ENCODE measurements at places on chromosomes 11 and 22. TPM values are rescaled to one million over a fixed set of nuclear protein-coding genes. Genes with fewer than 3 reads are reported as not detected.
A peak's percentile ranks its signal among the peaks of the same experiment; 100 is the strongest.

OR5A1 gene
- not detected for total RNA-seq

DNA sequence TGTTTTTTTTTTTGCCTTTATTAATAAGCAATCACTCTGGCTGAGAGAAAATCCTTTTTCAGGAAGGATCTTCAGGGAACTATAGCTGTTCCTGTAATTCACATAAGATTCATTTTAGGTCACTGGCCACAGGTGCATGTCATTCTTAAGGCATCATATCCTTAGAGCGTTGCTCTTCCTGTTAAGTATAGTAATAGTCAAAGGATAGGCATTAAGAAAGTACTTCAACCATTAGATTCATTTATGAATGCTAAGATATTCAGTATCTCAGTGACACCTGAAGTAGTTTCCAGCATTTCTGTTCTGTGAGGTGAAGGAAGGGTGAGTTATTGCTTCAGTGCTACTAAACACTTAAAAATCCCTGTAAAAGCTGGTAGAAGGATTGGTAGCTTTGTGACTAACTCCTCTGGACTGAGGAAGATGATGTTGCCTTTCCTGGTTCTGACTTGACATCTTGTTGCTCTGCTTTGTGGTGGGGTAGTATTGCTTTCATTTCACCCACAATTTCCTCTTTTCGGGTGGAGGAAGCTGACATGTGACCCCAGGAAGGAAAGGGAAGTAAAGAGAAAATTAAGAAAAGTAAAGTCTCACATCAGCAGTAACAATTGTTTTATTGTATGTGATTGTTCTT is 34.7 kb downstream of the RNF169 start:
- no peak overlapping the region for H3K4me3 ChIP-seq
- H3K36me3 ChIP-seq = no peaks in the 10 kb centered on the region
- DNase-seq = no peak
- no peaks in the 10 kb centered on the region for H3K27me3 ChIP-seq
- H3K27ac ChIP-seq = no peak overlapping the region
- H3K4me1 ChIP-seq = no peaks in the 10 kb centered on the region

DNA sequence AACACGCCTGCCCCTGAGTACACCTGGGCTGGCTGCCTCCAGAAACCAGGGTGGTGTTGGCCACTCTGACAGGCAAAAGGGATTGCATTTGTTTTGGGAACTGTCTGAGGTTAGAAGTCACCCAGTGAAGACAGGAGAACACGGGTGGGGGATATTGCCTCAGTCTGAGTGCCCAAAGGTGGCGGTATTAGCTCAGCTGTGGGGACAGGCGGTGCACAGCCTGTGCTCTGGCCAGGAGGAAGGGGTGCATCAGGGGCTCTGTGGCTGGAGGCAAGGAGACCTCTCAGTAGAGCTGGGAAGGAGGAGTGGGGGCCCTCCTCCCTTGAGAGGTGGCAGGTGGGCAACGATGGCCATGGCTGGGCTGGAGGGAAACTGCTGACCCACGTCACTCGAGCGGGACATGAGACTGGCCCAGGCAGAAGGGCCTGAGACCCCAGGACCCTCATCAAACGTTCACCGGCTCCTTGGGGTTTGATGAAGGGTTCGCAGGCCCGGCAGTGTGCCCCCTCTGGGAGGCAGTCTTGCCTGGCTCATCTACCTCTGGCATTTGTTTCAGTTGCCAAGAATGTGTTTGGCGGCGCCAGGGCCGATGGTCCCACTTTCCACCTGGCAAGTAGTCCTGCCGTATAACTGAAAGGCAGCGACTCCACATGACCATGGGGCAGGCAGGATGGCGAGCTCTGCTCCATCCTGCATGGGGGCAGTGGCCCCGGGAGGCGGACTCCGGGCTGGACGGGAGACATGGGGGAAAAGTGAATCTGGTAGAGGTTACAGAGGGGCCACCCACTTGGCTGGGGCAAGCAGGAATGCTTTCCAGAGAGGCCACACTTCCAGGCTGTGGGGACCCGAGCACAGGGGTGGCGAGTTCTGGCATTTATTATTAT is 52.8 kb upstream of the SMIM38 start:
- no peaks in the 10 kb centered on the region for H3K27me3 ChIP-seq

GRCh38 chr11:124310721-124311120 is 3.0 kb downstream of the OR8D1 start:
- H3K27ac ChIP-seq = no peak overlapping the region
- H3K4me1 ChIP-seq = no peaks in the 10 kb centered on the region
- H3K27me3 ChIP-seq = no peaks in the 10 kb centered on the region
- no peak for DNase-seq

GRCh38 chr11:119970555-119971304 is 167.2 kb downstream of the TRIM29 start:
- no peak overlapping the region for H3K4me3 ChIP-seq
- DNase-seq = no peak
- no peaks in the 10 kb centered on the region for H3K27me3 ChIP-seq
- H3K36me3 ChIP-seq = no peaks in the 10 kb centered on the region

GRCh38 chr11:2218031-2218633 is 46.5 kb upstream of the TH start:
- H3K36me3 ChIP-seq = no peaks in the 10 kb centered on the region
- H3K27me3 ChIP-seq = no peaks in the 10 kb centered on the region
- no peak overlapping the region for H3K4me3 ChIP-seq
- no peak overlapping the region for H3K27ac ChIP-seq

DNA sequence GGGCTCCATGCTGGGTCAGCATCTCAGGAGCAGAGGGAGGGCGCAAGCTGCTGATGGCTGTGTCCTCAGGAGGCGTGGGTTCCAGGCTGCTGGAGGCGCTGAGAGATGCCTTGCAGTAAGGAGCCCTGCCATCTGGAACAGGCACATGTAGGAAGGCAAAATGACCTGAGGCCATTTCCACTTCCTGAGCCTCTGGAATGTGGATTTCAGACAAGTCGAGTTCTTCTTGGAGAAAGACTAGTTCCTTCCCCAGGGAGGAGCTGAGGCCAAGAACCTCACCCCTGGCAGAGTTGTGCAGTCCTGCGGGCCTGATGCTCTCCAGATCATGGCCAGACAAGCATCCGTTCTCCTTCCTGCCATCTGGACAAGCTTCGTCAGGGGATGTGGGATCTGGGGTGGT is 19.3 kb downstream of the HPS4 start:
- H3K27me3 ChIP-seq = no peaks in the 10 kb centered on the region
- peaks cover 33% of the 10 kb centered on the region for H3K4me1 ChIP-seq
- H3K27ac ChIP-seq = no peak overlapping the region
- peak; percentile 8 for DNase-seq
